ENCODE measurements at places on chromosomes 12 and 14.
A peak's percentile ranks its signal among the peaks of the same experiment; 100 is the strongest.

GRCh38 chr14:69873877-69874780 is 5.1 kb upstream of the SMOC1 start:
- DNase-seq, result no peak

- no peak for DNase-seq
Observed at GRCh38 chr12:42741771-42742510, 152.4 kb upstream of the PRICKLE1 start.

DNA sequence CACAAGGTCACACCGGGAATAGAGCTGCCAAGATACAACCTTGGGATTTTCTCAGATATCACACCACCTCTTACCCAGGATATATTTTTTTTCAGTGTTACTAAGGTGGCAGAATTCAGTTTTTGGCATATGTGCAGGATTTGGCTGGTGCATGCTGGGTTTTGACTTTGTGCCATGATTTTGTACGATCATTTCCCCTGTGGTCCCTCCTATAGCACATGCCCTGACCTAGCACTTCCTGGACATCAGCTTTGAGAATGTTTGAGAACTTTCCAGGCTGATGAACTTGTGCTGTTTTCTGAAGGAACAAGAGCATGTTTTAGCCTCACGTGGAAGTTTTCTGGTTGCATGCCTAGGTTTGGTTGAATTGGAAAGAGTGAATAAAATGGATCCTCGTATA is 11.0 kb upstream of the TBPL2 start:
- DNase-seq, result no peak

DNA sequence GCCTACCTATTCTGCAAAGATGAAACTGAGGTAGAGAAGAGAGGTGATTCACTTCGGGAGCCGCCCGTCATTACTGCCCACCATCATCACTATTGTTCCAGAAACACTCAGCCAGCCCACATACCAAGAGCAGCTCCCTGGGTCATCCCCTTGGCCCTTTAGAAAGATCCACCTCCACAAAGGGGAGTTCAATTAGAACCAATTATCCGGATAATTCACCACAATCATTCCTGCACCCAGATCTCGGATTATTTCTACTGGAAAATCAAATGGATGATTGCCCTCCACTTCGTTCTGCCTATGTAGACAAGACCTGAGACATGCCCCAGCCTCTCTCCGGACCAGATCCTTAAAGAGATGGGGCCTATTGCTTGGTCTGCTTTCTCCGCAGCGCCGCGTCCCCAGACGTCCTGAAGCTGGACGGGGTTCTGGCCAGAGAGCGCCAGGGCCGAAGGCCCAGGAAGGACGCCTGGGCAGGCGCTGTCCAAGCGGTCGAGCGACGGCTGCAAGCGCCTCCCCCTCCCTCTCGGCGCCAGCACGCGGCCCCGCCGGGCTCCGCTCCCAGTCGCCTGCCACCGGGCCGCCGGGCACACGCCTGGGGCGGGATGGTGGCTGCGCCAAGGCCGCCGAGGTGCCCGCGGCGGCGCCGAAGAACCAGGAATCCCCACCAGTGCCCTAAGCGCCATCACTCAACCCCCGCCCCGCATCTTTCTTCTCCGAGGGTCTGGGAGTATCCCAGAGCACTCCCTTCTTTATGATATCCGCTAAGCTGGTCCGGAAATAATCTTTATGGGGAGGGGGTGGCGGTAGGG is 1.3 kb upstream of the ASCL1 start:
- no peak for DNase-seq

DNA sequence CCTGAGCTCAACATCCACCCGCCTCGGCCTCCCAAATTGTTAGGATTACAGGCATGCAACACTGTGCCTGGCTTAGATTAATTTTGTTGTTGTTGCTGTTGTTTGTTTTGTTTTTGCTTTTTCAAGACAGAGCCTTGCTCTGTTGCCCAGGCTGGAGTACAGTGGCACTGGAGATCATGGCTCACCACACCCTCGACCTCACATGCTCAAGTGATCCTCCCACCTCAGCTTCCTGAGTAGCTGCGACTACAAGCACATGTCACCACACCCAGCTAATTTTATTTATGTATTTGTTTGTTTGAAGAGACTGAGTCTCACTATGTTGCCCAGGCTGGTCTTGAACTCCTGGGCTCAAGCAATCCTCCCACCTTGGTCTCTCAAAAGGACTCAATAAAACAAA is 26.7 kb downstream of the CRY1 start:
- DNase-seq, result no peak

GRCh38 chr14:81245771-81246170 is 25.0 kb upstream of the GTF2A1 start:
- DNase-seq, result no peak

DNA sequence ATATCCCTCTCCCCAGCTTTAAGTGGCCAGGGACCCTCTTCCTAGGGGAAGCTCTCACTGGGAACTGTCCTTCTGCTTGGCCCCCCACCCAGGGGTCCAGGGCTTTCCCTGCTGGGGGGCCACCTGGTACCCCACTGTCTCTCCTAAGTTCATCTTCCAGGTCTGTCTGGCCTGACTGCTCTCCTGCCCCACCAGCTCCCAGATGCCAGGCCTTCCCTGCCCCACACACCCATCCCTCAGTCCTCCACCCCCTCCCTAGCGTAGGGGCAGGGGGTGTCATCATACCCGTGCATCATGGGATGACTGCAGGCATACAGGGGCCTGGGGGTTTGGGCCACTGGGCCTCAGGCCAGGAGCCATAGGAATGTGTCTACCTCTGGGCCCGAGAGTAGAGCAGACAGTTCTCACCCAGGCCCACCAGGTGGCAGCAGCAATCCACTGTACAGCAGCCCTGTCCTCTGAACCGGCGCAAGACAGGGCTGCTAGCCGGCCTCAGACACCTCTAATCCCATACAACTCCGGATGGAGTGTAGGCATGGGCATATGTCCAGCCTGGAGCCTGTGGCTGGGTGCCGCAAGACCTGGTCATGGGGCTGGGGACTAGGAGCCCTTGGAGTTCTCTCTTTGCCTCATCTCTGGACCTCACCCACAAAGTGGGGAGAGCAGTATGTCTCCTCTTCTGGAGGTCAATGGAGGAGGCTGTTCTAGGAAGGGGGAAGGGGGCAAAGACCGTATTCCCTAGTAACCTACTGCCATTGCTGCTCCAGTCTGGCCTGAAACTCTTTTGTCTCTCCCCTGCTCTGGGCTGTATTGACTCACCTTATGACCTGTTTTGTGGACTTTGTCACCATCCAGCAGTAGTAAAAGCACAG is 10.0 kb upstream of the SMARCD1 start:
- peak; percentile 89 for DNase-seq

GRCh38 chr12:5203720-5204119 is 160.0 kb downstream of the KCNA5 start:
- DNase-seq, result no peak

DNA sequence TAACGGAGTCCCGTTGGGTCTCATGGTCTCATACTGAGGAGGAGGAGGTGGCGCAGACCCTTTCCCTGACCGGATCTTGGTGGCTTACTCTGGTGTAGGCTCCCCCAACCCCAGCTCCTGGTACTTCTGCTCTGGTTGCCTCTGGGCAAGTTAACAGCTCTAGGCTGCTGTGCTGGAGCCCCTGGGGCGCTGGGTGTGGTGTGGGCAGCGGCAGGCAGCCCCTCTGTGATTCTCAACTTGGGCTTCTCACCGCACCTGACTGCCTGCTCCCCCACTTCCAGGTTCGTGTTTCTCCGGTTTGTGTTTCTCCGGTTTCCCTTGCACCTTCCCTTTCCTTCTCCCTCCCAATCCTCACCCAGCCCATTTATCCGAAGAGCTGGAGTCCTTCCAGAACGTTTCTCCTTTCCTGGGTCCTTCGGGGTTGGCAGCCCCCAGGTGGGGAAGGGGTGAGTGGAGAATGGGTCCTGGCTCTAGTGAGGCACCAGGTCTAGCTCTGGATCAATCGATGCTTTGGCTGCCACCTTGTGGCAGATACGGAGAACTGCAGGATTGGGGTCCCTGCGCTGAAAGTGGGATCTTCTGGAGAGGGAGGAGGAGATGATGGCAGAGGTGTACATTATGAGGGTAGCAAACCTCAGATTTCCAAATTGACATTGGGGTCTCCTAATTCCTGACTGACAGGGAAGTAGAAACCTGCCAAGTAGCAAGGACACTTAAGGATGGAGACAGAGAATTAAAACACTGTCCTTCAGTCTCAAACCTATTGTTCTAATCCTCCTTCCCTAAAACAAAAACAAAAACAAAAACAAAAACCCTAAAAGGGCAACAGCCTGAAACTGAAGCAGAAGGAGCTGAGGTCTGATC is 8.3 kb downstream of the CISTR start:
- DNase-seq, result peak; percentile 74

DNA sequence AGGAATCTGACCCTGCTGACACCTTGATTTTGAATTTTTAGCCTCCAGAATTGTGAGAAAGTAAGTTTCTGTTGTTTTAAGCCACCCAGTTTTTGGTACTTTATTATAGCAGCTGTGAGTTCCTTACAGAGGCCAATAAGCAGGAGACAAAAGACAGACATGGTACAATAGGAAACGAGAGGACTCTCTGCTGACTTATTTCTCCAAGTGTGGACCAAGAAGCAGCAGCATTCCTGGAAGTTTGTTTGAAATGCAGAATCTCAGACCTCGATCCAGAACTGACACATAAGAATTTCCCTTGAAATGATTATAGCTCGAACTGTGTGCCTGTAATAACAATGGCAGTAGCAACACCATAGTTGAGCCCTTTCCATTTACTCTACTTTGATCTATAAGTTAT is 31.9 kb upstream of the LUM start:
- DNase-seq, result no peak

DNA sequence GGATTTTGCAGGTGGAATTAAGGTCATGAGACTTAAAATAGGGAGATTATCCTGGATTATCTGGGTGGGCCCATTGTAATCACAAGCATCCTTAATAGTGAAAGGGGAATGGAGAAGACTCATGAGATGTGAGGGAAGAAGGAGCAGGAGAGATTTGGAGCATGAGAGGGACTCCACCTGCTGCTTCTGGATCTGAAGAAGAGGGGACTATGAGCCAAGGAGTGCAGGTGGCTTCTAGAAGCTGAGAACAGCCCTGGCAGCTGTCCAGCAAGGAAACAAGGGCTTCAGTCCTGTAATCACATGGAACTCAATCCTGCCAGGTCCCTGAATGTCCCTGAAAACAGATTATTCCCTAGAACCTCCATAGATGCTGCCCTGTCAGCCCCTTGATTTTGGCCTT is 67.8 kb downstream of the PELI2 start:
- DNase-seq, result no peak
